ENCODE measurements at places on chromosomes 6 and 20.

DNA sequence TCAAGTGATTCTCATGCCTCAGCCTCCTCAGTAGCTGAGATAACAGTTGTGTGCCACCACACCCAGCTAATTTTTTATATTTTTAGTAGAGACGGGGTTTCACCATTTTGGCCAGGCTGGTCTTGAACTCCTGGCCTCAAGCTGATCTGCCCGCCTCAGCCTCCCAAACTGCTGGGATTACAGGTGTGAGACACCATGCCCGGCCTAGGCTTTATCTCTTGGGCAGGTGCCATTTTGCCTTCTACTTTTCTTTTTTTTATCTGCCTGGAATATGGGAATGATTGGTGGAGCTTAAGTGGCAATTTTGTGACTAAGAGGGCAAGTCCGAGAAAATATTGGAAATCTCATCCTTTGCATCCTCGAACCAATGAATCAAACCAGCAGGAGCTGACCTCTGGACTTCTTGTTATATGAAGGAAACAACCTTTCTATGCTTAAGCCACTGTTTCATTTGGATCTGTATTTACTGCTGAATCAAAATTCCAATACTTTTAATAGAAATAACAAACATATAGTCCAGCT, 128.9 kb upstream of the ZNF217 start:
- no peak for DNase-seq

GRCh38 chr6:158703111-158703836, 53.4 kb downstream of the SYTL3 start:
- no peak for DNase-seq

GRCh38 chr6:110037726-110038295, 59.7 kb downstream of the GPR6 start:
- DNase-seq = no peak

GRCh38 chr6:90890683-90891330, 303.9 kb upstream of the MAP3K7 start:
- DNase-seq = no peak

GRCh38 chr6:33276581-33276863, 401 bp upstream of the B3GALT4 start:
- DNase-seq = no peak

- DNase-seq = no peak
These were observed 20.4 kb upstream of the MCM3 start for GRCh38 chr6:52304983-52305390.
